Pulmonary artery endothelial cell (primary cell): ENCODE measurements at places on chromosomes 4 and X. TPM values are rescaled to one million over a fixed set of nuclear protein-coding genes. Genes with fewer than 3 reads are reported as not detected.

The SGCB gene
- 24.4 and 35.9 TPM in 2 replicates for total RNA-seq

The CLDN22 gene
- not detected in 2 replicates for total RNA-seq

The NPY5R gene
- total RNA-seq: not detected in 2 replicates

The IDUA gene
- 10.0 and 11.4 TPM in 2 replicates for total RNA-seq

The GAB1 gene
- 7.3 and 16.5 TPM in 2 replicates for total RNA-seq

The CENPVL2 gene
- not detected in 2 replicates for total RNA-seq

The RWDD4 gene
- total RNA-seq: 19.7 and 23.6 TPM in 2 replicates

The CENPVL1 gene
- not detected in 2 replicates for total RNA-seq

The CLGN gene
- total RNA-seq: 0.13 and 0.25 TPM in 2 replicates

The MAML3 gene
- total RNA-seq: 6.3 and 9.5 TPM in 2 replicates

The ZNF732 gene
- total RNA-seq: 0.86 and 1.1 TPM in 2 replicates

The SPANXB1 gene
- total RNA-seq: not detected in 2 replicates

The SOD3 gene
- not detected in 2 replicates for total RNA-seq

The BMP3 gene
- not detected in 2 replicates for total RNA-seq

The USP26 gene
- total RNA-seq: not detected in 2 replicates

The HS3ST1 gene
- total RNA-seq: 2.5 and 5.3 TPM in 2 replicates

The ANKRD17 gene
- total RNA-seq: 48.4 and 65.3 TPM in 2 replicates

The NEK1 gene
- 5.2 and 6.8 TPM in 2 replicates for total RNA-seq
